ENCODE measurements at places on chromosomes 5 and 9.

DNA sequence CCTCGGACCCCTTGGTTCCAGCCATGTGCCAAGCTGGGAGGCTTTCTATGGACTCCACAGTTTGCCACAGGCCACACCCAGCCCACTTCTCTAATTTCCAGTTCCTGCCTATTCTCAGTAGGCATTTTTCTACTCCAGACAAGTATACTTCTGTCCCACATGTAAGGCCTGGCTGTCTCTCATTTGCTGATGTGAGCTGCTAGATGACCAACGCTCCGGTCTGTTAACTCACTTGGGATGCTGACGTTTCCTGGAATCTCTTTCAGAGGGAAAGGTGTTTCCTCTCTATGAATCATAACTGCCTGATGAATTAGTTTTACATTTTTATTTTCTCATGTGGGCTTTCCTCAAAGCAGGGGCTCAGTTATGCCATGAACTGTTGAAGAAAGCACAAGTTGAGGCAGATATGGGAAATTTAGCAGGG lies 36.3 kb downstream of the ERGIC1 start:
- no peak for DNase-seq

DNA sequence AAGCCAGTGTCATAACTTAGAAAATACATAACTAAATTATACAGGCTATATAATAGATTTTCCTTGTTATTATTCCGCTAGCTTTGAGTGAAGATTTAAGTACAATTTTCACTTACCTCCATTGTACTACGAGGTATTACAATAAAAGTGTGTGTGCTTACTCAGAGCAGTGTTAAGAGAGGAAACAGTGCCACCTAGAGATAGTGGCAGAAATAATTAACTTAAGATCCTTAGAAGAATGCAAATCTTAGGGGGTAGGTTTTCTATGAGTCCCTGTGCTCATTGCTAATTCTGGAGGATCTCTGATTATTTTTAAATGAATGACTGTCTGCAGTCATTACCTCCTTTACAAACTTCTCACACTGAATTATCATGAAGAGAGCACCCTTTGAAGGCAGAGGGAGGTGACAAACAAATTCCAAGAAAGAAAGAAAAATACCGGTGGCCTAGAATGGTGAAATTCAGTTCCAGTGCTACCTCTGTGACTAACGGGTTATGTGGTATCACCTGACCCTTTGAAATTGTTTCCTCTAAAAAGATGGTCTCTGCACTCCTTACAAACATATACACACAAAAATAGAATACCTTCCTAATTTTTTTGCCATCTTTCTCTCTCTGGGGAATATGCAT lies 379.8 kb downstream of the TRIM36 start:
- peak; percentile 5 for DNase-seq

GRCh38 chr9:111649016-111649415 lies 12.4 kb upstream of the GNG10 start:
- DNase-seq: no peak

GRCh38 chr5:87722286-87722685 lies 309.6 kb upstream of the CCNH start:
- no peak for DNase-seq

DNA sequence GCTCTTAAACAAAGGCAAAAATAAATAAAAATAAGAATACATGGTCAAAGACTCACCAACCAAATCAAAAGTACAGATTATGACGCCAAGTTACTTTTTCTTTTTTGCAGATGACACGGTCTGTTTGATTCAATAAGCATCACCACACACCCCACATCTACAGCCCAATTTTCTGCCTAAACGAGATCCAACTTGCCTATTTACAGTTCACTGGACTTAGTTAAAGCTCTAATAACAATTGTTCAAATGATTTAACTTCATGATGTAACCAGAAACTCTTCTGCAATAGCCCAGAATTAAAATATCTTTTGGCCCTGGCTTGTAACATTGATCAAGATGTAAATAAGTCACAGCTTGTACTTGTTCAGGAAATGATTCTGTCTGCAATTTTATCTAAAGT lies 590.3 kb upstream of the C9orf72 start:
- no peak for DNase-seq

- no peak for DNase-seq
These were observed 243.8 kb downstream of the CDK5RAP2 start for GRCh38 chr9:120336021-120336752.

- no peak for DNase-seq
These were observed 301.0 kb upstream of the KCNN2 start for GRCh38 chr5:114060866-114061265.

DNA sequence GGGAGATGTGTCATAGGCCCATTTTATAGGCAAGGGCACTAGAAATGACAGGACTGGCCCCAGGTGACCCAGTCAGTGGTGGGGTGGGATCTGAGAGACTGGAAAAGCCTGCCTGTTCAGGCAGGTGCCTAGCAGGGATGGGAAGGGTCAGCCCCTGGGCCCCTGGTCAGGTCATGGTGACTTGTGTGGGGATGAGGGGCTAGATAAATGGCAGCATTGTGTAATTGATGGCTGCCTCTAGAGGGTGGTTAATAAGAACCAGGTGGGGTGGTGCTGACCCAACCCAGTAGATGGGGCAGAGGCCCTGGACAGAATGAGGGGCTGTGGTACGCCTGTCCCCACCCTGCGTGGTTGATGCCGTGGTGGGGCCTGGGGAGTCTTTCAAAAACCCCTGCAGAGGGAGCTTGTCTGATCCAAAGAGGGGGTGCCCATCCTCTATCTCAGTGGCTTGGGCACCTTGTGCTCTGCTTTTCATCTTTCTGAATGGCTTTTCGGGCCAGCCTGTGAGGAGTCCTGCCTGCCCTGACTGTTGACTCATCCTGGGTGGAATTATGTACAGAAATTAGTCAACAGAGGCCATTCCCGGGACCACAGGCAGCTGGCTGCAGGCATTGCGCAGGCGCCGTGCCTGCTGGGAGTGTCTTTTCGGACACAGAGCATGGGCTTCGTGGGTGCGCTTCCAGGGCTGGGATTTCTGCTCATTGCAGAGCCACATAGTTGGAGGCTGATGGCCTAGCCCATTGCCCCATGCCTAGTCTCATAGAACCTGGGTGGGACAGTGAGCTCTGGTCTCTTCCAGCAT lies 93.6 kb upstream of the PITX1 start:
- DNase-seq: no peak

DNA sequence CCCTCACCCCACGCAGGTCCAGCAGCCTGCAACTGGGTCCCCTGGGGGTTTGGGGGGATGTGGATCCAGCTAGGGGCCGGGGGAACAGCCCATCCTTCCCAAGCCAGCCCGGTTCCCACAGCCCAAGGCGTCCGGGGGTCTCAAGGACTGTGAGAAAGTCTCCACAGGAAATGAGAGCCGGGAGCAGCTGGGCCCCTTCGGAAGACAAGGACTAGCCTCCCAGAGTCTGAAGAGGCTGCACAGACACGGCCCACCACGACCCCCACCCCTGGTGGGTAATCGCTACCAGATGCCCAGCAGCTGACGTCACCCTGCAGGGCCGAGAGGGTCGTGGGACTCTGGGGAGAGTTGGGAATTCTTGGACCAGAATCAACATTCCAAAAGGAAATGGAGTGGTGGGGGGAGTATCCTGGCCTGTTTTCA lies 10.5 kb downstream of the SH2D3C start:
- no peak for DNase-seq

DNA sequence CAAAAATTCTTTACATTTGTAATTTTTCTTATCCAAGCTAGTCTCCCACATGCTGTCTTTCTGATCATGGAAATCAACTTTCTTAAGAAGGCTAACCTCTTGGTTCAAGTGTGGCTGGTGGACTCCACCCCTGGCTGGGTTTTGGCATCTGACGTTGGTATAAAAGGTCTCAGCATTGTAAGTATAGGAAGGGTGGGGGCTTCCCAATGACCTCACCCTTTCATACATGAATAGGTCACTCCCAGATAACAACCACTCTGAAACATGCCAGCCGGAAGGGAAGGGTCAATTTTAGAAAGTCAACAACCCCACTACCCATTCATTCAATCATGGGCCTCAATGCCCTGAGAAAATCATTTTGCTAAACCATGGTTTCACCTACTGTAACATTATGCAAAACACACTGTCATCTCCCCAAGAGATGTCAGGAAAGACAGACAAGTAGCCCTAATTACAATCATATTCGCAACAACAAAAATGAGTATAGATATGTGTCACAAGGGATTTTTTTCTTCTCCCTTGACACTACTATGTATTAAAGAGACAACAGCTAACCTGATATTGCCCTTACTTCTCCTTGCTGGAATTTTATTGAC lies 31.9 kb upstream of the PCSK5 start:
- DNase-seq: no peak

- no peak for DNase-seq
These were observed 38.6 kb downstream of the ELOVL7 start for GRCh38 chr5:60805463-60805862.

- DNase-seq: no peak
These were observed 30.7 kb upstream of the GPR21 start for GRCh38 chr9:123002754-123003153.

GRCh38 chr9:105313238-105313637 lies 68.8 kb downstream of the SLC44A1 start:
- no peak for DNase-seq

- no peak for DNase-seq
These were observed 20.5 kb upstream of the CDKN2AIPNL start for GRCh38 chr5:134432174-134432573.

- no peak for DNase-seq
These were observed 59.0 kb upstream of the CTNND2 start for GRCh38 chr5:11963227-11963626.

- no peak for DNase-seq
These were observed 2.5 kb upstream of the DBH start for GRCh38 chr9:133633681-133634080.

DNA sequence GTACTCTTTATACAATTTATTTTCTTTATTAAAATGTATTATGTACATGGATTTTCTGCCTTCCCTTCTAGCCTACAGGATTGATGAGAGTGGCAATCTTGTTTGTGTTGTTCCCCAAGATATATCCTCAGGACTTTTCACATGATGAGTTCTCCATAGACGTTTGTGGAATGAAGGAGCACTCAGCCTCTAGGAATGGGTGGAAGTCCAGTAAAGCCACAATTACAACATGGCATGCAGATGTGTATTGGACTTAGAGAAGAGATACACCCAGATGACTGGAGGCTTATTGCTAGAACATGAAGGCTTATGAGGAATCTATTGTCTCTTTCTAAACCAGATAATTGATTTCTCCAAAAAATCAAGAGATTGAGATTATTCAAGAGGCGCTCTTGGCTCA lies 8.2 kb upstream of the DOCK2 start:
- DNase-seq: no peak

DNA sequence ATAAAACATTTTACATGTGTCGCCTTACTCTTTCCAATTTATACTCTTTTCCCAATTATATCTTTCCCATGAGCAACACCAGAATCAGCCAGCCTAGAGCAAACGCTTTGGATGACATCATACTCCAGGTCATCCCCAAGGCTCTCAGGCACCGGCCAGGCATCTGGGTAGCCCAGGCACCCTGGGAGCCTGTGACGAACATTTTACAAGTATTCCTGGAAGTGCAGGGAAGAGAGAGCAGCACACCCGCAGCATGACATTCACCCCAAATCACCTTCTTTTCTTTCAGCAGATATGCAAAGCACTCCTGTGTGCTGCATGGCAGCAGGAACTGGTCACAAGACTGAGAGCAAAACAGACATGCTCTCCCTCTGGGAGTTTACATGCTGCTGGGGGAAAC lies 75.7 kb upstream of the SMIM23 start:
- peak; percentile 58 for DNase-seq

DNA sequence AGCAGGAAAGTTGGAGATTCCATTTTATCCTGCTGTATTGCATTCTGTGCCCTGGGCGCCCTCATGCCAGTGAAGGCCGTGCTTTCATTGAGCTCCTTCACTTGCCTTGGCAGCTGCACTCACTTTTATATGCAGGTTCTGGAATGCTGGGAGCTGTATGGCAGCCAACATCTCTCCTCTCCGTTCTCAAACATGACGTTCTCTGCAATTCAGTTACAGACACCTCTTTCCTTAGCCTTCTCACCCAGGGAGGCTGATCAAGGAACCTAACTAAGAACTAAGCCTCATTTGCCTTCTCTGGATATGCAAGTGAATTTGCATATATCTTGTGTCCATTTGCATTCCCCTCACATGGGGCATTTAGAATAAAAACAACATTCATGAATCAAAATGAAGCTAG lies 29.4 kb upstream of the PURA start:
- DNase-seq: peak; percentile 96

DNA sequence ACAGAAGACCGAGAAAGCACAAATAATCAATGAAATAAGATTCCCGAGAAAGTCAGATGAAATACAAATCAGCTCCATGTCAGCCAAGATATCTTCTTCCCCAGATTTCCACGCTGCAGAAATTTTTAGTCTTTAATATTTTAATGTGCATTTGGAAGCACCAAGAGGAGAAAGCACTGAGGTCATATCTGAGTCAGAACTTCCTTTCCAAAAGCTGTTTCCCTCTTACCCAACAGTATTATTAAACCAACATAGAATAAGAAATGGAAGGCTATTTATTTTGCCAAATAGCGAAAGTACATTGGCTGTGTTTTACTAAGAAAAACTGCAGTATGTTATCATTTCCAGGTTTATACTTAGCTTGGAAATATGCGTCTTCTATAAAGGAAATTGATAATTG lies 772.1 kb upstream of the CDH9 start:
- DNase-seq: no peak

DNA sequence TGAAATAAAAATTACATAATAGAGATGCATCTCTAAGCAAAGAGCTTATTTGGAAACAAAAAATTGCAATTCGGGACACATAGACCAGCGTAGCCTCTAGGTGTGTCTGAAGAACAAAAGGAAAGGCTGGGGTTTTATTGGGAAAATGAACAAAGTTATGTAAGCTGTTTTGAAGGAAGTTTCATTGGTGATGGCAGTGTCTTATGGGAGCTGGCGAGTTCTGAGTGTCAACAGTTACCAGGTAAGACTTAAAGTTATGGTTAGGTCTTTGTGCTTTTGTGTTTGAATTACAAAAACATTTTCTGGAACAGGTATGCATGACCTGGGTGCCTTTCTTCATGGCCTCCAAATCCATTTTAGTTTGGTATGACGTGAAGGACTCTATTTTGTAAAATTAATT lies 48.9 kb downstream of the SLC27A6 start:
- DNase-seq: no peak

GRCh38 chr5:145062280-145063062 lies 772.7 kb downstream of the PRELID2 start:
- no peak for DNase-seq

GRCh38 chr9:86668488-86668887 lies 278.8 kb downstream of the GAS1 start:
- no peak for DNase-seq

GRCh38 chr5:139636975-139637408 lies 11.2 kb upstream of the CXXC5 start:
- DNase-seq: no peak

GRCh38 chr5:36222620-36223019 lies 19.1 kb downstream of the NADK2 start:
- no peak for DNase-seq

- peak; percentile 32 for DNase-seq
These were observed 9.3 kb upstream of the OR13F1 start for GRCh38 chr9:104494808-104495207.
